NK-92 treated with Interleukin-12 subunit alpha and Interleukin-12 subunit beta, amount 100 ng/mL, for 24 hours (cell line): ENCODE measurements at places on chromosomes 16 and 17.

- no peak for DNase-seq
These were observed 85.9 kb downstream of the TBC1D16 start for GRCh38 chr17:79949656-79950209.

DNA sequence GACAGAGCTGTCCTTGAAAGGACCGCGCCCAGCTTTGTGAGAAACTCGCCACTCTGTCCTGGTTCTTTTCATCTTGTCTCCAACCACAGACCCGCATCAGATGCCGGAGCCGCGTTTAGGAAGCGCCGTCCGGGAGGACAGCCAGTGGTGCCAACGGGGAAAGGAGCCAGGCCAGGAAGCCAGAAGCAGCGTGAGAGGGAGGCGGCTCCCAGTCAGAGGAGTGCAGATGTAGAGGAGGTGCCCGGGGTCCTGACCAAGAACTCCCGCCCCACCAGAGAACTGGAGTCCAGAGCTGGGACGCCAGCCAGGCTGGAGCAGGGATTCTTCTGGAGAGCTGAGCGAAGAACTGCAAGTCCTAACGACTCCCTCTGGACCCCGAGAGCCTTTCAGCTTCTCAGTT is 49.3 kb upstream of the TNRC6C start:
- DNase-seq = no peak

DNA sequence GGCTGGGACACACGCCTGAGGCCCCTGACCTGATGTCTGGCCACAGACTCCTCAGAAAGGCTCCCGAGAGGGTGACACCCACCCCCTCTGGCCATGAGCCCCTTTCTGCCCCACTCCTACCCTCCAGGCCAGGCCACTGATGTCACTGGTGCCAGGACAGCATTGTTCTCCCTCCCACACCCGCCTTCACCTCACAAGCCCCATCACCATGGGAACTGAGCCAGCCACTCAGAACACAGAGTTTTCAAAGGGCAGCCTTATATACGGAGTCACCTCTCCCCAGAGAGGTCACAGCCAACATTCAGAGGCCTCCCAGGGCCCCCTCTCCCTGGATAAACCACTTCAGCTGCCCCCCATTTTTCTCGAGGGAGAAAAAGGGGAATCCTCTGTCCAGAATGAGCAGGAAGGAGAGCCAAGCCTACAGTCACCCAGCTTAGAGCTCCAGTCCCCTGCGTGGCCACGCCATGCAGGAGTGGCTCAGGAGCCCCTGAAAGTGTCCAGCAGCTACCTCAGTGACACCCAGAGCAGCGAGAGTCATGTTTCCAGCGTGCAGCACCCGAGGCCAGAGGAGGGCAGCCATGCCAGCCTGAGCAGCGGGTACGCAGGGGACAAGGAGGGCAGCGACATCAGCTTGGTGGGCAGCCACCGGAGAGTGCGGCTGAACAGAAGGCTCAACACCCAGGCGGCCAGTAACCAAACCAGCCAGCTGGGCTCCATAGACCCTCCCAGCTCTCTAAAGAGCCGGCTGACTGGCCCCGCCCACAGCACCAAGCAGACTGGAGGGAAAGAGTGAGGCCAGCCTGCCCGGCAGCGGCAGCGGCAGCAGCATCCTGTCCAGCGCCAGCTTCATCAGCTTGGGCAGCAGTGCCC is at the start of gene C16orf82:
TSS of gene C16orf82 (plus strand) at position 260 of the 870 bp plus-strand sequence.
- DNase-seq = no peak

- DNase-seq = no peak
These were observed 170.1 kb upstream of the CHMP6 start for GRCh38 chr17:80821546-80821945.
